ENCODE measurements at places on chromosomes 1 and 21.

DNA sequence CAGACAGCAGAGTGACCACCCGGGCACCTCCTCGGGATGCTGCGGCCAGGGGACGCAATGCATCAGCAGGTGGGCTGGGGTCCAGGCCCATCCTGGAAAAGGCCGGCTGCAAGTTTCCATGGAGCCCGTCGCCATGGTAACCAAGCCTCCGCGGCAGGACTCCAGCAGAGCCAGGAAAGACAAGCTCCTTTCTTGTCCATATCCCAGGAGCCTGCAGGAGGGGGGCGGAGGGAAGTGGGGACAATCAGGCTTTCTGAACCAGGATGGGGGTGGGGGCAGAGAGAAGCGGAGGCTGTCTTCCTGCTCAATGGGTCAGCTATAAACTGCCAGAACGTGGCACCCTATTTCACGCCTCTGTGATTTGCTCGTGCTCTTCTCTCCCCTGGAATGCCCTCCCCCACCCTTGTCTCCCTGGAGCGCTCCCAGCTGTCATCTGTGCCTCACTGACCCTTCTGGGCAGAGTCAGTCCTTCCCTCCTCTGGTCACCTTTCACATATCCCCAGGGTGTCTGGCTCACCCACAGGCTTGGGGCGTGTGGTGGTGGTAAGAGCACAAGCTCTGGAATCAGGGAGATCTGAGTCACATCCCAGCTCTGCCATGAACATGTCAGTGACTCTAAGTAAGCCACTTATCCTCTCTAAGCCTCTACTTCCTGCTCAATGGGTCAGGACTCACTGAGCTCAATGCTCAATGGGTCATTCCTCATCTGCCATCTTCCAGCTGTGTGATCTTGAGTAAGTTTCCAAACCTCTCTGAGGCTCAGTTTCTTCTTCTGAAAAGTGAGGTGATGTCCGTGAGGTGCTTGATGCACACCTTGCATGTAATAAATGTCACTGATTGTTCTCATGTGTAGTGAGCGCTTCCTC, 58.9 kb upstream of the LAPTM5 start:
- no peak for DNase-seq

GRCh38 chr1:150628766-150629114, 672 bp downstream of the ENSA start:
- no peak for DNase-seq

- DNase-seq, result no peak
These were observed 107.3 kb downstream of the HMGB4 start for GRCh38 chr1:33971018-33971710.

- peak; percentile 62 for DNase-seq
These were observed 57.9 kb upstream of the S1PR1 start for GRCh38 chr1:101178688-101179491.

GRCh38 chr1:153922076-153922971, 448 bp downstream of the GATAD2B start:
- DNase-seq, result no peak

- peak; percentile 43 for DNase-seq
These were observed 96.4 kb downstream of the UBR4 start for GRCh38 chr1:19113697-19114092.

- DNase-seq, result no peak
These were observed 14.0 kb downstream of the KDM5B start for GRCh38 chr1:202794051-202794740.

- DNase-seq, result peak; percentile 50
These were observed 67.1 kb downstream of the UBE2T start for GRCh38 chr1:202274611-202275010.

DNA sequence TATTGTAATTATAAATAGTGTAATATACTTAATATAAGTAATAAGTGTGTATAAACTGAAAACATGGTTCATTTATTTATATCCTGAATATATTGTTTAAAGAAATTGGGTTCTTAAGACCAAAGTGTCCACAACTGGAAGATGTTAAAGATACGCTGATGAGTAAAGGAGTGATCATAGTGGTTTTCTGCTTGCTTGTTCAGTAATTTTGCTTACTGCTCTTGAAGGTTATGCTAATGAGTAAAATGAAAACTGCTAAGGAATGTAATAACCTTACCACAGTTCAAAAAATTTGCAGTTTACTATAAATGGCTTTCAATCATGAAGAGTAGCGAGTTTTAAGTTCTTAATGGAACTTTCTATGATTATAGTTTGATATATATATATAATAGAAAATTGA, 22.0 kb downstream of the DONSON start:
- DNase-seq, result no peak

- DNase-seq, result no peak
These were observed 54.9 kb downstream of the DPT start for GRCh38 chr1:168673974-168674683.

DNA sequence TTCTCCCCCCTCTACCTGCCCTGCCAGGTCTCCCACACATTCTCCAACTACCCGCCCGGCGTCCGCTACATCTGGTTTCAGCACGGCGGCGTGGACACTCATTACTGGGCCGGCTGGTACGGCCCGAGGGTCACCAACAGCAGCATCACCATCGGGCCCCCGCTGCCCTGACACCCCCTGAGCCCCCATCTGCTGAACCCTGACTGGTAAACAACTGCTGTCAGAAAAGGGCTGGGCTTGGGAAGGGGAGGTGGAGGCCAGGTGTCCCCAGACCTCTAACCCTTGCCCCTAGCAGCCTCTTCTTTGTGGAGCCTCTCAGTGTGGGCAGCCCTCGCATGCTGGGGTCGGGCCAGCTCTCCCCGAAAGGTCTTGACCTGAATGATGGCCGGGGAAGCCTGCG, 2.9 kb upstream of the FBXO6 start:
- DNase-seq, result no peak

DNA sequence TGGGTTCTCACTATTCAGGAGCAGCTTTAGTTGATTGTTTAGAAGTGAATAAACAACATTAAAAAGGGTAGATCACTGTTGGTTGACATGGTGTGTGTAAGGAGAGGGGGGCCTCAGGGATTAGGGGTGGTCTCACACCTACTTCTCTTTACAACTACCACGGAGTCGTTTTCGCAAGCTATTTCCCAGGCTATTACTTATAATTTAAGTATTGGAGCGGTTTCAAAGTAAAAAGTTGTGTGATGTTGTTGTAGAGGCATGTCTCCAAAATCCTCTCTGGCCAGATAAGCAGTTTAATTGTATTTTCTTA, 1.3 kb downstream of the GPSM2 start:
- no peak for DNase-seq

DNA sequence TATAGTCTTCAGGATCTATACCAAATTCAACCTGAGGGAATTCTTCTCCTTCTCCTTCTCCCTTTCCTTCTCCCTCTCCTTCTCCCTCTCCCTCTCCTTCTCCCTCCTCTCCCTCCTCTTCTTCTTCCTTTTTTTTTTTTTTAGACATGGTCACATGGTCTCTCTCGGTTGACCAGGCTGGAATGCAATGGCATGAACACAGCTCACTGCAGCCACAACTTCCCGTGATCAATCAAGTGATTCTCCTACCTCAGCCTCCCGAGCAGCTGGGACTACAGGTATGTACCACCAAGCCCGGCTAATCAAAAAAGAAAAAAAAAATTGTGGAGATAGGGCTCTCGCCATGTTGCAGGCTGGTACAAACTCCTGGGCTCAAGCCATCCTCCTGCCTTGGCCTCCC, 51.5 kb downstream of the DNAI4 start:
- no peak for DNase-seq

DNA sequence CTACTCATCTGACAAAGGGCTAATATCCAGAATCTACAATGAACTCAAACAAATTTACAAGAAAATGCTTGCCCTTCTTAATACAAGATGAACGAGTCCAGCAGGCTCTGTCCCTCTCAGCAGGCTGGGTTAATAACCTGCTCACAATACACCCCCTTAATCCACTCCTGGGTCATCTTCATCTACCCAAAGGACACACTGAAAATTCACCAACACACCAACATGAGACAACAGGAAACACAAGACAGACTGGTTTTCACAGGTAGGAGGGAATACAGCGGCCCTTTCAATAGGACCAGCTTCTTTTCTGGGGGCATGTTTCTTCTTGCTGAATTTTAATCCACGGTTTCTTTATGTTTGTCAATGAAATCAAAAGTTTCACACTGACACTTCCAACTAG, 44.6 kb downstream of the SUSD4 start:
- no peak for DNase-seq

DNA sequence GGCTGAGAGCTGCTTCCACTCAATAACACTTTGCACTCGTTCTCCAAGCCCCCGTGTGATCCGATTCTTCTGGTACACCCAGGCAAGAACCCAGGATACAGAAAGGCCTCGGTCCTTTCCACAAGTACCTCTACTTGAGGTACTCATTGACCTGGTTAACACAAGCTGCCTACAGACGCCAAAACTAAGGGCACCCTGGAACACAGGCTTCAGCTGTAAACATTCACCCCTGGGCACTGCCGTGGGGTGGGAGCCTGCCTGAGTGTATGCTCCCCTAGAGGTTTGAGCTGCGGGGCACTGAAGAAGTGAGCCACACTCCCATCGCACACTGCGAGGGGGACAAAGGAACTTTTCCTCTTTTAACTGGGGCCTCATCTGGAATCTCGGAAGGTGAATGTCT, 30.5 kb downstream of the LRRC3 start:
- no peak for DNase-seq

DNA sequence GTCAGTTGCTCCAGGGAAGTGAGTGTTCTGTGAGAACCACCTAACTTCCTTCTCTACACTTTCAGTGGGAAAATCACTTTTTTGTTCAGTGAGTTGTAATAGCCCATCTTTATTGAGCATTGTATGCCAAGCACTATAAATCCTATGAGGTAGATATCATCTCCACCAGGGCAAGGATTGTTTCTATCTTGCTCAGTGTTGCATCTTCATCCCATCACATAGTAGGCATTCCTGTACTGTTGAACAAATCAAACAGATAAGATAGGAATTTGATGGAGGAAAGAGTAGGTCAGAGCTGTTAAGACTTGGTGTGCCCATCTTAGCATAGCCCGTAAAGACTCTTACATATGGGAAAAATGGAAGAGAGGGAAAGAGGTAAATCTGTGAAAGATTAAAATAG, 2.9 kb upstream of the PIGV start:
- no peak for DNase-seq

- DNase-seq, result no peak
These were observed 35.9 kb downstream of the CFHR5 start for GRCh38 chr1:197013234-197013633.

DNA sequence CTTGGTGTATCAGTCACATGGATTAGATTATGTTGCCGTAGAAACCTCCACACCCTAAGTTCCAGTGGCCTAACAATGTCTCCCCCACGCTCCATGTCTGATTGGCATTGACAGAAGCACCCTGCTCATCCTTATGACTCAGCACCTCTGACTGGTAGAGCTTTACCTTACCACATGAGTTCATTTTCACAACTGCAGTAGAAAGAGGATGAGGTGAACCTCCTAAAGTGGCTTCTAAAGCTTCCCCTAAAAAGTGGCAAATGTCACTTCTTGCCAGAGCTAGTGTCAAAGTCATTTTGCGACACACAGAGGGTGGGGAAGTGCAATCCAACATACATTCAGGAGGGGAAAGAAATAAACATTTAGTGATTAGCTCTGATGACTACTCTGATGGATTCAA, 30.6 kb upstream of the LYPD8 start:
- DNase-seq, result no peak

DNA sequence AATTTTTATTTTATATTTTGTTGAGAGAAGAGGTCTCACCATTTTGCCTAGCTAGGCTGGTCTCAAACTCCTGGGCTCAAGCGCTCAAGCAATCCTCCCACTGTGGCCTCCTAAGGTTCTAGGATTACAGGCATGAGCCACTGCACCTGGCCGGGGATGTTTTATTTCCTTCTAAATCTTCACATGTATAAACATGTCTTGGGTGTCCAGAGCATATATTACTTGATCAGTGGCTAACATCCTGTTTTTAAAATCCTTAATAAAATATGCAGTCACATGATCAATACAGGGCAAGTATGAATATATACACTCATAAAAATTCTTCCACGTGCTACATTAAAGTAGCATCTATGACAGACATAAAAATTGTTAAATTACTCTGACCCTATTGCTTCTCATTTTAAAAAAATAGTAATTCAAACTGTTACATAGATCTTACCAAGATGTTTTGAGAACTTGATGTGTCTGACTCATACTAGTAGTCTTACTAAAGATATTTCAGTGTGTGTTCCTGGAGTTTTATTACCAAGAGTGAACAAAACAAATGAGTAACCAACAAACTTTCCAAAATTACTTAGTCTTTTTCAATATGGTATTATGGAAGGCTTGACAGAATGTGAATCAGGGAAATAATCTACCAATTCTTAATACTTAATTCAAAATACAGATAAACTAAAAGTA, 222.5 kb downstream of the SLC45A1 start:
- no peak for DNase-seq

DNA sequence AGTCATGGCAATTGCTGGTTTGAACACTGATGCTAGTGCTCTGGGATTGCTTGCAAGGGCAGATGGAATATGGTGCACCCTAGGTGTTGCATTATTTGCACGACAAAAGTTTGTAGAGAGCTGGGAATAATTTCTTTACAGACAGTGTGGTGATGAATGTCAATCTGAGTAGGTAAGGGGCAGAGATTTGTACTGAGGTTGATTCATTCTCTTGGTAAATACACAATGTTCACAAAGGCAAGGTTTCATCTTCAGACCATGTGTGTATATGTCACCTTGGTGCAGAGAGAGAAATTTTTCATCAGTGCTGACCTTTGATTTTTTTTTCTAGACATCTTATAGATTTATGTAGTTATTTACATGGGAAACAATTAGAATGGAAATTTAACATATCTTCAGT, 5.0 kb downstream of the PTPRC start:
- DNase-seq, result no peak

DNA sequence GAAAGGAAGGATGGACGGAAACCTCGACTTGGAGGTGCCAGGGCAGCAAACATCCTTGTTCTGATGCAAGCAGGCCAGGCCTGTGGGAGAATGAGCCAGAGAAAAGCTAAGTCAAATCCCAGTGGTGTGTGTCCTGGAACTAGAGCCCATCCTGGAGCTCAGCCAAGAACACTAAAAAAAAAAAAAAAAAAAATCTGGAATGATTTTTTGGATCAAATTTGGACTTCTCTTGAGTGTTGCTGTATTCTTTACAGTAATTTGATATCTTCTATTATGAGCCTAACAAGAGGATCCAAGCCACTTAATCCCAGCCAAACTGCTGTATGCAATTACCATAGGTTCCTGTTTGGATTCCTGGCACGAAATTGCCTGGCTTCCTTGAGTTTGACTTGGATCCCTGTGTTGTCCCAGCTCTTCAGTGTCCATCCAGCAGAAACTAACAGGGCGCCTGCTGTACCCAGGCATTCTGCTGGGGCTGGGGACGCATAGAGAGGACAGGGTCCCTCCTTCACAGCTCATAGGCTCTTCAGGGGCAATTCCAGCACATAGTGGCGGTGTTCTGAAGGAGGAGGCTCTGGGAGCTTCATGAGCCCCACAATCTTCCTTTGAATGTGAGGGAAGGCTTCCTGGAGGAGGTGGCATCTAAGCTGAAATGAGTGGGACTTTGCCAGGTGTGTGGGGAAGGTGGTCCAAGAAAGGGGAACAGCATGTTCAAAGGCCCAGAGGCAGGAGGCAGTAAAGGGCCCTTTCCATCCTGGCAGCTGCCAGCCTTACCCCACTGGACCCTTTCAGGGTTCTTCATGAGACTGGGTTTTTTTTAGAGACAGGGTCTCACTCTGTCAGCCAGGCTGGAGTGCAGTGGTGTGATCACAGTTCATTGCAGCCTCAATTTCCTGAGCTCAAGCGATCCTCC, 24.7 kb downstream of the EPHX1 start:
- no peak for DNase-seq

All from GM10248 (cell line).